Activated CD4-positive, alpha-beta T cell treated with anti-CD3 and anti-CD28 coated beads, Interleukin-2, amount 50 U/mL, for 16 hours (primary cell): ENCODE measurements at places on chromosomes 3 and 15.

DNA sequence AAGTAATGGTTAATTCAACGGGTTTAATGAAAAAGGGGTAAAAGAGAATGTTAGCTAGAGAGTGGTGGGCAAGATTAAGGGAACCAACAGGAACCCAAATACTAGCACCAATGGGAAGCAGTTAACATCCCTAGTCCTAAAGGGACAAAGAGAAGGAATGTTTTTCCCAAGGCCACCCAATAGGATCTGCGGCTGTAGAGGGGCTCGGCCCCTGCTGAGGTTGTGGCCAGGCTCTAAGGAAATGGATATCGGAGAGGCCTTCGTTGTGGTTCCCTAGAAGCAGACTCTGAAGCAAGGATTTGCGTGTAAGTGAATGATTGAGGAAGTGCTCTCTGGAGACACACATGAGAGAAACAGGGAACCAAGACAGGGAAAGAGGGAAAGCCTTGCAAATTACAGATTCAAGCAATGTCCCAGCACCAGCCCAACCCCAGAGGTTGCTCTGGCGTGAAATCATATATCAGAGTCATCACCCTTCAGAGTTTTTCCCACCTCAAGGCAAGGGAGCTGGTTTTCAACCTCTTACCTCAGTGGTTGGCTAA lies 83.6 kb upstream of the TNIK start:
- no peak for DNase-seq

DNA sequence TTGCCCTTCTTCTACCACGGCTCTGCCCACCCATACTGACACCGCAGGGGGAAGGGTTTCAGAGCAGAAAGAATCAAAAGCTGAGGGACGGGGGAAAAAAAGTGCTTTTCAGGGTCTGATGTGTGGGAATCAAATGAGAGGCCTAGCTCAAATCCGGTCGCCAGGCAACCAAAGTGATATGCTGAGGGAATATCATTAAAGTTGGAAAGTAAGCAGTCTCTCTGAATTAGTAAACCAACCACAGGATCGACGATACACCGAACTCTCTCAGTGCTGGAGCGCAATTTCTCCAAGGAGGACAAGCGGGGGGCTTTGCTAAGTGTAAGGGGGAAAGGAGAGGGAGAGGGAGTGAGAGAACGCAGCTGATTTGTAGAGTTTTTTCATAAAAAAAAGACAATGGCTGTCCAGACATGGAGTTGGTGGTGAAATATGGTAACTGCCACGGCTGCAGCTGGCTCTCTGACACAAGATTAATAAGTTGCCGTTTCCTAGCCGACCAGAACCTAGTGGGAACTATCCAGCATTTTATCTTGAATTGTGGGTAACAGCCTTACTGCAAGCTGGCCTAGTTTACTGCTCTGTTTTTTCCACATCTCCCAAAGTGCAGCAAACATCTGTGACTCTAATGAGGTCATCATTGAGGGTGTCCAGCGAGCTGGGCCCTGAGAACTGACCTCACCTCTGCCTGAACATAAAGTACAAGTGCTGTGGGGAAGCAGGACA lies 530.2 kb downstream of the SOX2 start:
- DNase-seq, result no peak

DNA sequence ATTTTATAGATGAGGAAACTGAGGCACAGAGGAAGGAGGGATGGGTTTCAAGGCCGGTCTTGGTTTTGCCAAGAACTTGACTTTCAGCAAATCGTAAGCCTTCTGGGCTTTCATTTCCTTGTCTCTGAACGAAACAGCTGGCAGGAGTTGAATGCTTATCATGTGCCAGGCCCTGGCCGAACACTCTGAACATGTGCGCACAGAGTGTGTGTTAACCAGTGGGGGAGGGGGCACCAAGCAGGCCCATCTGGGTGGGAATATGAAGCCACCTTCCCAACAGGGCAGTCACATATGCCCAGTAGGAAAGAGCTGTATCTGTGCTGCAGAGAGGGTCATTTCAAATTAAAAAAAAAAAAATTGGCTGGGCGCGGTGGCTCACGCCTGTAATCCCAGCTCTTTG lies 29.3 kb downstream of the ZNF710 start:
- no peak for DNase-seq

DNA sequence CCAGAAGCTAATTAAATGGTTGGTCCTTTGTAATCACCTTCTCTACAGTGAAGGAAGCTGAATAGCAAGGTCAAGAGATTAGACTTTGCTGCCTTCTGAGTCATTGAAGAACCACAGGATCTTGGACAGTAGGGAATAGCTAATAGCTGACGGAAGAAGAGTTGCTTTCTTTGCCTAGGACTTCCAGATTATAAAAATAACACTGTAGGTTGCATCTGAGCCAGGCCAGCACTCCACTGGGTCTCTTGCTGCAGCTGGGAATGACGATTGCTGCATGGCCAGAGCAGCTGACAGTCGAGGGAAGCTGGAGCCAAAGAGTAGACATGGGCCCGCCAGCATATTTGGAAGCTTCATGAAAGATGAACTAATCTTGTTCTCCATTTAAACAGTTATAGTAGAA lies 81.5 kb upstream of the KCNMB2 start:
- DNase-seq, result no peak

GRCh38 chr3:193080821-193081365 lies 160.1 kb upstream of the PLAAT1 start:
- DNase-seq, result no peak

GRCh38 chr15:101193120-101193644 lies 58.7 kb downstream of the CHSY1 start:
- DNase-seq, result no peak

DNA sequence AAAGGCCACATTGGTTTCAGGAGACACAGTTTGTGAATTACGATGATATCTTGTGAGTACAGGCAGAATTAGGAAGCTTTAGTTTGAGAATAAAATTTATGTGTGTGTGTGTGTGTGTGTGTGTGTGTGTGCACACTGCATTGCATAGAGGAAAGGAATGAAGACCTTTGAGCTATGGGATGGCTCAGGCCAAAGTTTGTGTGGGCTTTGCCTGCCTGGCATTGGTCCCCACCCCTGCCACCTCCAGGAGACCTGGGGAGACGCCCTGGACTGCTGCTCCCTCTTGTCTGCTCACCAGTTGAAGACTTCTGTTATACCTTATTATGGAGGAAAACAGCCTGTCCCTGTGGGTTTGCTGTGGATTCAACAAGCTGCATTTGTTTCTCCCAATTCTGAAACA lies 37.2 kb downstream of the TIGIT start:
- no peak for DNase-seq

- DNase-seq, result no peak
Measured at GRCh38 chr3:127748754-127749327, 73.5 kb downstream of the MGLL start.

GRCh38 chr15:34812369-34812768 lies 17.0 kb upstream of the ACTC1 start:
- no peak for DNase-seq

DNA sequence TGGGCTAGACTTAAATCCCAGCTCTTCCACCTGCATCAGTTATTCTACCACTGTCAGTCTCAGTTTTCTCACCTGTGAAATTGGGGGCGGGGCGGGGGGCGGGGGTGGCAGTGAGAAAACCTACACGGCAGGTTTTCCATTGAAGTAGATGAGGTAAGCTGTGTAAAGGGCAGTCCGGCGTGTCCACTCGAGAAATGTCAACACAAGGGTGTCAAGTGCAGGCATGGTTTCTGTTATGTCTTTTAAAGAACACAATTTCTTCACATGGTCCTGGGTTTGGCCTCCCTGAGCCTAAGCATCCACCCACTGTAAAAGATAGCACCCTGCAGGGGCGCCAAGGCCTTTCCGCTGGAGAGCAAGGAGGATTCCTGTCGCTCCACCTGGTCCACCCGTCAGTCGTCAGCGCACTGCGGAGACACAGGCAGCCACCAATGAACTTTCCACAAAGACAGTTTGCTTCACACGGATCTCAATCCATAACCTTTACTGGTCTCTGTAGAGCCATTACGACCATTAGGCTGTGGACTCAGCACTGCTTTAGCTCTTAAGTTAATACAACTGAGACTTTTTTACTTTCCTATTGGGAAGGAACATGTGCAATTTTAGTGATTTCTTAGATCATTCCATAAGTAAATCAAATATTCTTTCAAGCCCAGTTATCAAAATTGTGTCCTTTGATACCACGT lies 99.5 kb upstream of the FOXB1 start:
- no peak for DNase-seq

GRCh38 chr15:26561130-26561529 lies 211.7 kb downstream of the GABRB3 start:
- DNase-seq, result no peak

DNA sequence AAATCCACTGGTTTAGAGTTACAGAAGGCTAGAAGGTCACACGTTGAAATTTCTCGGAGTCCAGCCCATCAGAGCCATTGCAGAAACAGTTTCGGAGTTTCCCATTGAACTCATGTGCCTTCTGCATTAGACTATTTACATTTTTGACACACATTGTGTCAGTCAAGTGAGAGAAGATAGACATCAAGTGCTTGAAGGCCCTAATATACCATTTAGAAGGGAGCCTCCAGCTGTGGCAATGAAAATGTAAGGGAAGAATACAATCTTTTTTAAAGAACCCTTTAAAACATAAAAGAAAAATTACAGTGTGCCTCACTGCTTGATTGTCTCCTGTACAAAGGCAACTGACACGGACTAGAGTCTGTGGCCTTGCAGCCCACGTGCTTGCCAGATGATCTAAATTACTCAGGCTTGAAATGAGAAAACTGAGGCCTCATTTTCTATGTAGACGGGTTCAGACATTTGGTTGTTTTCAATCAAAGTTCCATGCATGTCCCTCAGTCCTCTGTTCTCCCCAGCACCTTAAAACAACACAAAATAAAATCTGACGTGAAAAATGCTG lies 650.5 kb downstream of the ROBO2 start:
- no peak for DNase-seq

- DNase-seq, result no peak
Measured at GRCh38 chr3:5565026-5565425, 377.5 kb downstream of the EDEM1 start.

DNA sequence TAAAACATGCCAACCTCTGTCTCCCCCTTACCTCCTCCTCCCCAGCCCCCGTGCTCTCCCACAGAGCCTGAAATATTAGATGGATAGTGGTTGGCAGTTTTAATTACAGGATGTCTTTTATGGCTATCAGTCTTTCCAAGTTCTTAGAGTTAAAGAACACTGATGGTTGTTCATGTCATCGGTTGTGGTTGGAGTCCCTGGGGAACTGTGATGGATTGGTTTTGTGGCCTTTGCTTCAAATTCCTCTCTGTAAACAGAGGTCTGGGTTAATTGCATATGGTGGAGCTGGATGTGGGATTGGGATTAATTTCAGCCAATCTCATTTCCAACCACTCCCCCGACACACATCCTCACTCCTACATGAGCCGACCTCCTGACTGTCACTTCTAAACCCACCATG lies 164.5 kb upstream of the PROK2 start:
- no peak for DNase-seq

DNA sequence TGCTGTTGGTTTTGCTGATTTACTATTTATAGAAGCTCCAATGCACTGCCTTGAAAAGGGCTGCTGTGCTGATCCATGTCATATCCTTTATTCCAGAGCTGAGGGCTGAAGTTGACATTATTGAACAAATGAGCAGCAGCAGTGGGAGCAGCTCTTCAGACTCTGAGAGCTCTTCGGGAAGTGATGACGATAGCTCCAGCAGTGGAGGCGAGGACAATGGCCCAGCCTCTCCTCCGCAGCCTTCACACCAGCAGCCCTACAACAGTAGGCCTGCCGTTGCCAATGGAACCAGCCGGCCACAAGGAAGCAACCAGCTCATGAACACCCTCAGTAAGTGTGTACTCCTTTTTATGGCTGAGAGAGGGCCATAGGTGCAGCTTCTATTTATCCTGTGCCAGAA lies 8.8 kb downstream of the EAF1 start:
- DNase-seq, result no peak

DNA sequence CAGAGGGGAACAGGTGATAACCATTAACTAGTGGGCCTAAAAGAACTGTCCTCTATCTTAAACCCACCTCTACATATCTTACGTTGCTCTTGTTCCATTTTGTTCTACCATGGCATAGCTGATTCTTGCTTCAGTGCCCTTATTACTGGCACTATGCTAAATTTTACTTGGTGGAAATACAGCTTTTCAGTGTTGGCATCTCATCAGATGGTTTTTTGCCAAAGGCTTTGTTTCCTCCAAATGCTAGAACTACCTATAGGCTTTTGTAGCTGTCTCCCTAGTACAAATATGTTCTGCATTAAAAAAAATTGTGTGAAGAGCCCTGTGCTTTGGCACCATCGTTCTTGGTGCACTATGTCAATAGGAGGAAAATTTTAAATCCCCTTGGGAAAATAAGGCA lies 145.0 kb upstream of the ZBTB20 start:
- DNase-seq, result no peak

- DNase-seq, result no peak
Measured at GRCh38 chr3:108669208-108669607, 79.7 kb downstream of the DZIP3 start.

DNA sequence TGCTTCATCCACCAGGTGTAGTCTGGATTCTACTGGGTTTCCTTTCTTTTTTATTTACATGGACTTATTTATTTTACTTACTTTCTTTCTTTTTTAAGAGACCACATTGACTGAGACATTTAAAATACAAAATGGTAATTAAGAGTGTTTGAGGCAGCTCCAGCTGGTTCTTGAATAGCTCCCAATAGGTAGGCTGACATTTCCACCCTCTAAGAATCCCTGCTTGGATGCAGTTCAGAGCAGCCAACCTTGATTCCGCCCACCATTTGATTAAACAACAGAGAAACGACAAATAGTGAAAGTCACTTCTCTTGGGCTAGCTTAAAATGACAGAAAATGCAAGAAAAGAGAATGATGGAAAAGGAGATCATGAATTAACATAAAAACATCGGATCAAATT lies 270.5 kb downstream of the TUSC7 start:
- DNase-seq, result no peak

GRCh38 chr3:145952536-145952935 lies 208.4 kb downstream of the PLOD2 start:
- DNase-seq, result no peak

- no peak for DNase-seq
Measured at GRCh38 chr3:191170097-191170496, 28.9 kb upstream of the OSTN start.

- DNase-seq, result no peak
Measured at GRCh38 chr3:156273111-156273694, 152.8 kb downstream of the KCNAB1 start.

DNA sequence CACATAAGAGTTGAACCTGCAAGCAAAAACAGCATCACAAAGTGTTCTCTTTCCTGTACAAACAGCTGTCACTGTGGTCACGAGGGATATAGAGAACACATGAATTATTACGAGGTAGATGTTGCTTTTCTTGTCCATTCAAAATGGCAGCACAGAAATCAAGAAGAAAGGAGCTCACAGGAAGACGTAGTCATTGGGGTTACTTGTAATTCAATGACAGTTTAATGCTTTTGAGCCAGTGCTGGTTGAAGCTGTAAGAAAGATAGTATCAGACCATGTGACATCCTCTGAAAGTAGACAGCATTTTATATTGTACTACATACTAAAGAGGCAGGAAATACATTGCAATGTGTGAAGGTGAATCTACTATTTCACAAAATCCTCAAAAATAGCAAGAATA lies 140.4 kb downstream of the ABI3BP start:
- no peak for DNase-seq

- DNase-seq, result no peak
Measured at GRCh38 chr15:94700211-94700610, 468.9 kb downstream of the MCTP2 start.
